ENCODE measurements at places on chromosomes 16 and 17.

DNA sequence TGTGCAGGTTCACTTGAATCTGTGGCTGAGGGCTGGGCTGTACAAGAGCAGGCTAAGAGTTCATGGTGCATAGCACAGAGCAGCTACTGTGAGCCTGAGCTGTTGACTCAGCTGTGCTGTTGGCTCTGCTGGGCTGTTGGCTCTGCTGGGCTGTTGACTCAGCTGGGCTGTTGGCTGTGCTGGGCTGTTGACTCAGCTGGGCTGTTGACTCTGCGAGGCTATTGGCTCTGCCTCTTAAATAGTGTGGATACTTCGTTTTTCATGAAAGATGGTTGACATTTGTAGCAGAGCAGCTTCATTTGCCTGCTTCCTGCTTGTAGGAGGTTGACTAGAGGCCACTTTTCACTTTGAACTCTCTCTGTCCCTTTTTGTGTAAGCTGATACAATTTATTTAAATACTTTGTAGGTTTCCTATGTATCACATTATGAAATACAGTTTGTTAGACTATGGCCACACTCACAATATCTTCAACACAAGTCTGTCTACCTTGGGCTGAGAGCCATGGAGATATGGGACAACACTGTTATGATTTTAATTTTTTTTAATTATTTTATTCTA lies 40.3 kb upstream of the CCNF start:
- no peak for DNase-seq

- no peak for DNase-seq
These were observed 65.7 kb downstream of the ARSG start for GRCh38 chr17:68356949-68357455.

DNA sequence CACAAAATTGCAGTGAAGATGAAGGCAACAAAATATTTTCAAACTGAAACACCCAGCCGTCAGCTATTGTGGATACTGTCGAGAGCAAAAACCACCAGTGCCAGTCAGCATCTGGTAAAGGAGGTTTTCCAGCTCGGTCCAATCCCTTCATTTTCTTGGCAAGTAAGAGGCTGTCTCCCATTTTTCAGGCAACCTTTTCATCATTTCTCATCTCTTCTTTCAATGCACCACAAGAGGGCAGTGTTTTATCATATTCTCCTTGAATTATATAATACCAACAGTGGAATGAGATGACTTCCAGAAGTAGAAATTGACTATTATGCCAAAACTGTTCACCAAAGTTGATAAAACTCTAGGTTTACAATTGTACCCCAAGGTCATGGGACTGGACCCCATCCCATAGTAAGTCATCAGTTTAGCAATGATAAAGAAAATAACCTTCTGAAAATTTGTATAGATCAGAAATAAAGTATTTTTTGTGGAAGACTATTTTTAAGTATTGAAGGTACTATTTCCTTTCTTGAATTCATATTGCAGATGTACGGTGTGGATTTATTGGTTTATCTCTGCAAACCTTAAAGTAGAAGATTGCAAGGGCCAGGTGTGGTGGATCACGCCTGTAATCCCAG lies 16.8 kb downstream of the NQO1 start:
- DNase-seq, result no peak

DNA sequence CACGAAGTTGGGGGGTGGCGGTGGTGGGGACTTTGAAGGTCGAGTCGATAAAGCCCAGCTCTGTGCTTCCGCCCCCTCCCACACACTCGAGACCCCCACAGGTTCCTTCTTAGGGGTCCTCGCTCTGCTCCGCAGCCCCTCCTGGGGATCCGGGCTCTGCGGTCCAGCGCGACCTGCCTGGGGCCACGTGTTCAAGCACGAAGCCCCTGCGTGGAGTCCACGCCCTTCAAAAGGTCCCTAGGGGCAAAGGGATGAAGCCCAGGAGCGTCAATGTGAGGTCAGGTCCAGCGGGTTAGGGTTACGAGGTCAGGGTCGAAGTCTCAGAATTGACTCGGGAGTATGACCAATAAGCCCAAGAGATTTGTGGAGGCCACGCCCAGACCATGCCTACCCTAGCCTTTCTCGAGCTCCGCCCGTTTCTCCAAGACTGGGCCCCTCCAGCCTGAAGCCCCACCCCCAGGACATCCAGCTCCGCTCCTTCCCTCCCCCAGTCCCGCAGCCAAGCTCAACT lies 786 bp upstream of the CACNA1G start:
- DNase-seq, result no peak

DNA sequence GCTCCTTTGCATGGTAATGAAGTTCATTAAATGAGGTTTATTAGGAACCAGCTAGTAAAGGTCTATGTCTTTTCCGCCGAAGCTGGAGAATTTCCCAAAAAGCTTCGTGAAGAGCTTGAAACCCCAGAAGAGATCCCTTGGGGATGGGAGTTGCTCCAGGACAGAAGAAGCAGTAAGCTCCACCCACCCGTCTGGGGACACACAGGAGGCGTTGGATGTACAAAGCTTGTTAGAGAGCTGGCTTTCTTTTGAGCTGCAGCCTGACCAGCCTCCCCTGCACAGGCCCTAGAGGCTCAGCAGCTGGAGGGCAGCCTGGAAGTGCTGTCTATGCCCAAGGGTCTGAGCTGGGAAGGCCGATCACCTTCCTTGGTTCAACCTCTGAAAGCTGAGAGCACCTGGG lies 147.4 kb upstream of the SDK2 start:
- no peak for DNase-seq

GRCh38 chr16:87368029-87368770 lies 15.4 kb downstream of the FBXO31 start:
- DNase-seq, result no peak

- no peak for DNase-seq
These were observed 80.1 kb downstream of the PMP22 start for GRCh38 chr17:15184872-15185624.

GRCh38 chr17:45942284-45942683 lies 47.9 kb downstream of the MAPT start:
- no peak for DNase-seq

DNA sequence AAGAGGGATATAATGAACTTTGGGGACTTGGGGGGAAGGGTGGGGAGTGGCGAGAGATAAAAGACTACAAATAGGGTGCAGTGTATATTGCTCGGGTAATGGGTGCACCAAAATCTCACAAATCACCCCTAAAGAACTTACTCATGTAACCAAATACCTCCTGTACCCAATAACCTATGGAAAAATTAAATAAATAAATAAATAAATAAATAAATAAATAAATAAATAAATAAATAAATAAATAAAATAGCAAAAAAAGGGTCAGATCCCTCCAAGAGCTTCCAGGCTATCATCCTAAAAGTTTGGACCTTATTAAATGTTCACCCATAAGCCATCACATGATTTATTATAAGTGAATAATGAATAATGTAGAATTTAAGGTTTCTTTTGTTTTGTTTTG lies 636.1 kb upstream of the C16orf82 start:
- no peak for DNase-seq

DNA sequence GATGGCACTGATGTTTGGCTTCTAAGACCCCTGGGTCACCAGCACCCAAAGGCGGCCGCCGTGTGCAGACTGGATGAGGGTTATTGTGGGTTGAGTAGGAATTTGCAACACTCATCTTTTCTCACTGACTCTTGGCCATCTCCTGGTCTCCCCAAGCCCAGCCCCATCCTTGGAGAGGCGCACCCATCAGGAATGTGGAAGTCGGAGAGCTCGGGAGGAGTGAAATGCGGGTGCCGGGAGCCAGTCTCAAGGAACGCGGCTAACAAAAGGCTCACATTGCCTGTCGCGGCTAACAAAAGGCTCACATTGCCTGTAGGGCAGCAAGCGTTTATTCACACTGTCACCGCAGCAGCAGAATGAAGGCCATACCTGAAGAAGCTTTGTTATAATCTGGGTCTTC lies 248.6 kb downstream of the FOXL1 start:
- no peak for DNase-seq

GRCh38 chr17:7220593-7221277 lies 997 bp downstream of the ACADVL start:
- DNase-seq, result peak; percentile 44

GRCh38 chr16:15874745-15875314 lies 13.6 kb downstream of the CEP20 start:
- DNase-seq, result no peak

DNA sequence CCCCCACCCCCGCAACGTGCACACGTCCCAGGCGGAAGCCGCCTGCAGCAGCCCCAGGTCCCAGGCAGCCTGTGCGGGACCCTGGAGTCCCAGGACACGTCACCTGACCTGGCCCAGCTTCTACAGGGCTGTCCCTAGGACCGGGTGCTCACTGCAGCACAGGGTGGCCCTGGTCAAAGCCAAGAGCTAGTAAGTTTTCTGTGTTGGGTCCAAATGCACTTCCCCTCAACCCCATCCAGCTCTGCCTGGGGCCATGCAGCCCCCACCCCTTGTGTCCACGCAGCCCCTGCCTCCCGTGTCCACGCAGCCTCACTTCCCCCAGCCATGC lies 22.1 kb upstream of the PVALEF start:
- DNase-seq, result no peak

- no peak for DNase-seq
These were observed 79.9 kb downstream of the ZNF18 start for GRCh38 chr17:11917415-11917814.

GRCh38 chr17:45302649-45303173 lies 14.1 kb downstream of the MAP3K14 start:
- no peak for DNase-seq

DNA sequence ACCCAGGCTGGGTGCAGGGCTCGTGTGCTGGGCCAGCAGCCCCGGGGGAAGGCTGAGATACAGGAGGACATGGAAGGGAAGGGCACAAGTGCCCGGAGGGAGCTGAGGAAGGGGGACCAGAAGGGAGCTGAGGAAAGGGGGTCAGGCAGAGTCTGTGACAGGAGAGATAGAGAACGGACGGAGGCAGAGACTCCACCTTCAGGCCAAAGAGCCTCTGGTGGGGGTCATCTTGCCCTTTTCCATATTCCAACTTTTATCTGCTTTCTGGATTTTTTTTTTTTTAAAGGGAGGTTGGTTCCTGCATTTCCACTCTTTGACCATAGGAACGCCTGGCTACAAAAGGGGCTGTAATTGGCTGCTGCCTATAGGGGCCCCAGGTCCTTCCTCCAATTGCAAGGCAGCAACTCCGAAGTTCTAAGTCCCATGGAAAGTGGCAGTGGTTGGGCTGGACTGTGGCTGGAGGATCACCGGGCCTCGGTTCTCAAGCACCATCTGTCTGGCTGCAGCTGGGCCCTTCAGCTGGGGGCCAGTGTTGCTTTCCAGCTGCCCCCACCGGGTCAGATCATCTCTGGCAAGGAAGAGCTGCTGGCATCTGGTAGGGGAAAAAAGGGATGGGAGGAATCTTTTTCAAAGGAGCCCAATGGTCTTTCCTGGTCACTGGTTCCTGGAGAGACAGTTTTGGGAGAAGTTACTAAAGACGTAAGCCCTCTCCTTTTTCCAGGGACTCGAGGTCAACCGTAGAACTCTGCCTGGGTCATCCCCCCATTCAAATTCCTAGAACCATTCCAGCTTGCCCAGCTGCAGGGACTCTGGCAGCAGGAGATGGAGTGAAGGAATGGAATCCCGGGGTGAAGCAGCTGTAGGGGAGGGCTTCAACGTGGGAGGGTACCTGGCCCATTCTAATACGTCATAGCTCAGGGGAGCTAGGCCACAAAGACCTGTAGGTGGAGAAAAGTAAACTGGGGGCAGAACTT lies 13.1 kb upstream of the MRPS23 start:
- no peak for DNase-seq

Measured in T-helper 2 cell (primary cell).